ENCODE measurements at places on chromosomes 7 and 10.
A peak's percentile ranks its signal among the peaks of the same experiment; 100 is the strongest.

DNA sequence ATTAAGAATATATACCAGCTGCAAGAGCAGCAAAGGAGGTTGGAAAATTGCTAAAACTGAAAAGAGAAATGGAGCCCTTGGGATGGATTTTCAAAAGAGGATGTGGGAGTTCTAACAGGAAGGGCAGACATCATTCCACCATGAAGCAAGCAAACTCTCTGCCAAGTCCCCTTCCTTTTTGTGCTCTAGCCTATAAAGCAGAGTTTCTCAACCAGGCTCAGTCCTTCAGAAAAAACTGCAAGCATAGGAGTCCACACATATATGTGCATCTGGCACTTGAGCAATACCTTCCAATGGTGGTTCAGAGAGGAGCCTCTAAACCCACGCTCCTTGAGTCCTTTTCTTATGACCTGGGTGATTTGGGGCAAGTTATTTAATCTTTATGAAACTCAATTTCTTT is 98.6 kb upstream of the MKX start:
- DNase-seq = no peak

DNA sequence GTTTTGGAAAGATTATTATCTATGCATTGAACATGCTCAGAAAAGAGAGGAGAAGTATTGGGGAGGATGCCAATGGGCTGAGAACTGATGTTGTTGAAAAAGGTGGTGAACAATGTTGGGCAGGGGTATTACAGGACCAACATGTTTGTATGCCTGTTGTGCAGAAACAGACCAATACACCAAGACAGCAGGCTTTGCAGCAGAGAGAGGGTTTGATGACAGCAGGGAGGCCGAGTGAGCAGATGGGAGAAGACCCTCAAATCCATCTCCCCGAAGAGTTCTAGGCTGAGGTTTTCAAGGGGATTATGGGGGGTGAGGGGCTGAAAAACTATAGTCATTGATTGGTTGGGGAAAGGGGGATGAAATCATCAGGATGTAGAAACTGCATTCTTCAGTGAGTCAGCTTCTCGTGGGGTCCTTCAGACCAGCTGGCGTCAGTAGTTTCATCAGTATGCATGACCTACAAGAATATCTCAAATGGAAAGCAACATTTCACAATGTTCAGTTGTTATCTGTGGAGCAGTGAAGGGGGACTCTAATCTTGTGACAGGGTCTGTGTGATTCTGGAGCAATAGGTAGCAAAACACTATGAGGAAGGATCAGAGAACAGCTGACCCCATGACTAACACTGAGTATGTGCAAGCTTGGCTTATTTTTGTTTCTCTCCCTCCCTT is 167.8 kb downstream of the BAMBI start:
- DNase-seq = no peak

GRCh38 chr7:37550872-37551271 is 102.2 kb upstream of the ELMO1 start:
- DNase-seq = no peak

DNA sequence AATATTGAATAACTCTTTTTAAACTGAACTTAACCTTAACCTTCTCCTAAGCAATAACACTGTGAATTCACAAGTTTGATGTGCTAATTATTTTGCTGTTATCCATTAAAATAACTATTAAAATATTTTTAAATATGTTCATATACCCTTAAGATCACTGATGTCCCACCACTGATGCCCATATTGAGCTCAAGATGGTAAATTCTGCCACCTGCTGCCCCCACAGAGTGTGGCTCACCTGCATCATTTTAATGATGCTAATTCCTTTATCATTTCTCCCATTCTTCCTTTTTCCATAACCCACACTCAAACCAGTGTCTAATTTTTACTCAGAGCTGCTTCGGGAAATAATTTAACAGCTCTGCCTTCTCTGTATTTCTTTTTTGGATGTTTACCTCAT is 82.3 kb upstream of the ARID5B start:
- DNase-seq = no peak

DNA sequence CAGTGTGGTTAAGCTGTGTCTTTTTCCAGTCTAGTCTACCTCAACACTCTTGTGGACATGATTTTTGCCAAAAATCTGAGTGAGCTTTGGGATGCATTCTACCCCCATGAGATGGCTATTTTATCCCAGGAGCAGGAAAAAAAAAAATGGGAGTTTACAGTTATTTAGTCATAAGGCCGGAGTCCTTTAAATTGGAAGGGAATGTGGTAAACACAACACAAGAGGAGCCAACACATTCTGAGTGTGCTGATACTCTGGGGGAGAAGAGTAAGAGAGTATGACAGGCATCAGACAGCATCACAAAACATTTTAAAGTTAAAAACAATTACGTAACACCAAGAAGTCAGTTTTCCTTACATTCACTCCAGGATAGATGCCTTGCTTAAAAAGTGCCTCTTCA is 46.1 kb downstream of the C1GALT1 start:
- DNase-seq = no peak

GRCh38 chr10:15244635-15245197 is 76.2 kb upstream of the NMT2 start:
- DNase-seq = no peak

GRCh38 chr7:27586825-27587224 is 75.9 kb downstream of the HIBADH start:
- DNase-seq = no peak

DNA sequence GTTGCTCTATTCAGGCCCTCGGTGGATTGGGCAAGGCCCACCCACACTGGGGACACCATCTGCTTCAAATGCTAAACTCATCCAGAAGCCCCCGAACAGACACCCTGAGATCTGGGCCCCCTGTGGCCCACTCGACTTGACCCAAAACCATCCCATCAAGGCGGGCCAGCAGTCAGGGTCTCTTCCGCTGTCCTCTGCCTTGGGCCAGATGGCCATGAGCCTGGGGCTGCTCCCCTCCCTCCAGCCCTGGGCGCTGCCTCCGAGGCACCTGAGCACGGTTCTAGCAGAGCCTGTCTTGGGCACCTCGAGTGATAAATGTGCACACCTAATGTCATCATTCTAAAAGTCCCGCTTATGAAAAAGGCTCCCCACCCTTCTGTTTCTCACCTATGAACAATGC is 449.4 kb downstream of the TCERG1L start:
- DNase-seq = no peak

DNA sequence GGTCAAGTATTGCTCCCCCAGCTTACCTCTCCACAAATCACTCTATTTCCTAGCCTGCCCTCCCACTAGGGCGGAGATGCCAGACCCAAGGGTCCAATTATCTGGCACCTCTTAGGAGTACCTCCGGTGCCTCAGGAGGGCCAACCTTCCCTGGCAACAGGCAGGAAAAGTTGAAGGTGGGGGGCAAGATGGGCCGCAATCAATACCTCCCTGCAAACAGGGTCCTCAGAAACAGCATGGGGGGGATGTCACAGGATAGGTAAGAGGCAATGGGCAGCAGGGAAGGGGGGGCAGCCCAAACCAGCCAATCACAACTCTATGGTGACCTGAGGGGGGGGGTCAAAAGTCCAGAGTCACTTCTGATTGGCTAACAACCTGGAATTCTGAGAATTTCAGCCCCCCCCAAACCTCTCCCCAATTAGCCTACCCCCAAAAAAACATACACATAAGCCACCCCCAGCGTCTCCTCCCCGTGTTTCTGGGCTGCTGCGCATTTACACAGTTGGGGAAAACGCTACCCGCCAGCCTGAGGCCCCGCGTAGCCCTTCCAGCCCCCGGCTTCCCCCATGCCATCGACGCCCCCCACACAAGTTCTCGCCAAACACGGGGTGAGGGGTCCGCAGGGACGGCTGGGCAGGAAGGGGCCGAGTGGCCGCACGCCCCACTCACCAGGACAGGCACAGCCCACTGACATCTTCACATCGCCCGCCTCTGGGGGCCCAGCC is 589 bp downstream of the LDB1 start:
- DNase-seq = peak; percentile 16

DNA sequence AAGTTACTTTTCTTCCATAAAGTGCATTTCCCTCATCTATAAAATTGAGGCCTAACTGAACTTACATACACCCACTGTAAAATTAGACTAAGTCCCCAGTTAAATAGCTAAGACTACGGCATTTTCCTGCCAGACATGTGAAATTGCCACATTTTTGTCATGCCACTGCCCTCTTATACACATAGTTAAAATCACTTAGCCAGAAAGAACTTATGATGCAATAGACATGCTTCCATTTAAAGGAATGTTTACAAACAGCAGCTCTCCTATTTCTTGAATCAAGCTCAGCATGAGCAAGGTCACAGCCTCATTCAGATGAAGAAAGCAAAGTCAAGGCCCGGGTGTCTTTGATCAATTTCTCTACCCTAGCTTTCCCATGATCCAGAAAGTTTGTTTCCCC is 175.7 kb downstream of the LRRN3 start:
- no peak for DNase-seq

DNA sequence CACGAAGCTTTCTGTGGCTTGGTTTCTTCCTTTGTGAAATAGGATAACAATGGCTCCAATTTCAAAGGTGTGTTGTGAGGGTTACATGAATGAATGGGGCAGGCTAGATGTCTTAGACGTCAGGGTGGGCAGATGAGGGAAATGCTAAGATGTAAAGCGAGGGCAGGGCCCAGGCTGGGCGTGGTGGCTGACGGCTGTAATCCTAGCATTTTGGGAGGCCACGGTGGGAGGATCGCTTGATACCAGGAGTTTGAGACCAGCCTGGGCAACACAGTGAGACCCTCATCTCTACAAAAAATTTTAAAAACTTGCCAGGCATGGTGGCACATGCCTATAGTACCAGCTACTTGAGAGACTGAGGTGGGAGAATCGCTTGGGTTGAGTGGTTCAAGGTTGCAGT is 607.7 kb upstream of the FOXK1 start:
- DNase-seq = no peak

GRCh38 chr10:3472287-3473051 is 299.9 kb upstream of the PITRM1 start:
- DNase-seq = no peak

- no peak for DNase-seq
Measured at GRCh38 chr10:124653811-124654651, 90.1 kb downstream of the FAM53B start.

- DNase-seq = no peak
Measured at GRCh38 chr7:37901236-37901827, 15.3 kb downstream of the SFRP4 start.

GRCh38 chr7:36217961-36218284 is 64.9 kb downstream of the EEPD1 start:
- DNase-seq = no peak

DNA sequence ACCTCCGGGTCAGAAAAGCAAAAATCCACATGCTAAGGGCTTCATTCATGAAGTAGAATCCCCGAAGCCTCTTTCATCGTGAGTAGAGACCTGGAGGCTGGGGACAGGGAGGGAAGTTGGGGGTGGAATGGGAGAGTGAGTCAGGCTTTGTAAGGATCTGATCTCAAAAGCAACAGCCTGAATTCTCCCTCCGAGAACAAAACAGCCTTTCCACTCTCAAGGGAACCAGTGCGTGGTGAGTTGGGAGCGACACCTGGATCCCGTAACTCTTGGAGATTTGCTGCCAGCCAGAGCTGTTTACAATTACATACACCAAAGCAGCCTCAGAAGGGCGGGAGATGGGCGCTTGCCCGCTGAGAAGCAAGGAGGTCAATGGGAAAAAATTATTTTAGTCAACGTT is 10.8 kb downstream of the AFAP1L2 start:
- DNase-seq = no peak

DNA sequence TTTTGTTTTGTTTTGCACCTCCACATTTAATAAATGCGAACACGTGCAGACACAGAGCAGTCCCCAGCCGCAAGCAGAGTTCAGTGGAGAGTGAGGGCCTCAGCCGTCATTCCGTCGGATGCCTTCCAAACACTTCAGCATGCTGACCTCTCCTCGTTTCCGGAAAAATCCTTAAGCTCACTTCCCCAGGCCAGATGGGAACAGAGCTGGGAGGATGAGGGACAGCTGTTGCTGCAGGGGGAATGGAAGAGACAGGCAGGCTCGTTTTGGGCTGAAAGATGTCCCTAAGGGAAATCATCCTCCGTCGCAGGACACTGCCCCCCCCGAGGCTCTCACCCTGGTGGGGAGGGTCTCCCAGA is 17.2 kb upstream of the FGFR2 start:
- DNase-seq = no peak

DNA sequence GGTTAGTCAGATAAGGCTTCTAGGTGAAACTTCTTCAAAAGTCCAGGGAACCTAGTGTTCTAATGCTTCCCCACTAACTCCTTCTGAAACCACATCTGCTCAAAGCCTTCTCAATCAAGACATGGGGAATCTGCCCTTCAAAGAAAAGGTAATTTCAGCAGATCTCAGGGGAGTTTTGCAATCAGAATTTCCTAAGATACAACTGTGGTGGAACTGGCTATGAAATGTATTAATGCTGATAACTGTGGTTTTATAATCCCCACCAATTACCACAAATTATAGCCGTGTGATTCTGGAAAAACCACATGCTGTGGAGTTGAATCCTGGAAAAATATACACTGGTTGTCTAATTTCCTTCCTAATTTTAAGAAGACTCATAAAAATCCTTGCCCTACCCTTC is 233.8 kb downstream of the SORCS1 start:
- no peak for DNase-seq

DNA sequence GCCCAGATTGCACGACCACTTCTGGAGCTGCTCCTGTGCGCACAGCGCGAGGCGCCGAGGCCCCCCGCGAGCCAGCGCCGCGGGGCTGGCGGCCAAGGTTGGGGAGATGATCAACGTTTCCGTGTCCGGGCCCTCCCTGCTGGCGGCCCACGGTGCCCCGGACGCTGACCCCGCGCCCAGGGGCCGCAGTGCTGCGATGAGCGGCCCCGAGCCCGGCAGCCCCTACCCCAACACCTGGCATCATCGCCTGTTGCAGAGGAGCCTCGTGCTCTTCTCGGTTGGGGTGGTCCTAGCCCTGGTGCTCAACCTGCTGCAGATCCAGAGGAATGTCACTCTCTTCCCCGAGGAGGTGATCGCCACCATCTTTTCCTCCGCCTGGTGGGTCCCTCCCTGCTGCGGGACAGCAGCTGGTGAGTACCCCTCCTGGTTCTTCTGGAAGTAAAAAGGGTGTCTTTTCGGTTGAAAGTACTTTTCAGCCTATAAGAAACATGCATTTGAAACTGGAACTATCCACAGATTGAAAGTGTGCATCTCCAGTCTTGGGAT is 683 bp downstream of the INSIG1 start:
- no peak for DNase-seq

DNA sequence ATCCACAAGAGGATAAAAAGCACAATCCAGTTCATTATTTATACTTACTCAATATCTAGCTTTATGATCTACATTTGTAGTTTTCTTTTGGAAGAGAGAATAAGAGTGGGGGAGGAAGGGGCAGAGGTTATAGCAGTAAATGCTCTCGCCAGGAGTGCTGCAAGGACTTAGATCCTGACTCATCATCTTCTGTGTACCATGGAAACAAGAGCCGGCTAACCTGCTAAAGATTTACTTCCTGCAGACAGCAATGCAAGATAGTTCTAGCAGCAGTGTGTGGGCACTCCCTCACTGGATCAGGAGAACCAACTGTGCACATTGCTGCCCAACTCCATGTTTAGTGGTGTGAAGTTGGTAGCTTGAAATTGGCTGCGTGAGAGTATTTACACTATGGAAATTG is 47.7 kb upstream of the TRIL start:
- no peak for DNase-seq

- no peak for DNase-seq
Measured at GRCh38 chr10:19946791-19947190, 130.6 kb downstream of the PLXDC2 start.

All from activated CD4-positive, alpha-beta T cell treated with anti-CD3 and anti-CD28 coated beads for 1 hour (primary cell).